ENCODE measurements at places on chromosomes 2 and 18.

DNA sequence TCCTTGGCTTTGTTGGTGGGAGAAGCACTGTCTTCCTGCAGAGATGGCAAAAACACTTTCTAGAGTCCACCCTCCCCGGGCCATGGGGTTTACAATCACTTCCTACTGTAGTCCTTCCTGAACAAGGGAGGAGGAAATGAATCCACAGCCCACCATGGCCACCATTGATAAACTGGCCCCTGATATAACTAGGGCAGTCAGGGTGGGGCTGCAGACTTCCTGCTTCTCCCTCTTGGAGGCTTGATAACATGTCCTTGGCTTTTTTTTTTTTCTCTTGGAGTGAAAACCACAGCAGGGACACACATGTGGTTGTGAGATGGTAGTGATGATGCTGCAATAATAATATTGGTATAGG lies 437.8 kb downstream of the ZNF521 start:
- no peak for DNase-seq

DNA sequence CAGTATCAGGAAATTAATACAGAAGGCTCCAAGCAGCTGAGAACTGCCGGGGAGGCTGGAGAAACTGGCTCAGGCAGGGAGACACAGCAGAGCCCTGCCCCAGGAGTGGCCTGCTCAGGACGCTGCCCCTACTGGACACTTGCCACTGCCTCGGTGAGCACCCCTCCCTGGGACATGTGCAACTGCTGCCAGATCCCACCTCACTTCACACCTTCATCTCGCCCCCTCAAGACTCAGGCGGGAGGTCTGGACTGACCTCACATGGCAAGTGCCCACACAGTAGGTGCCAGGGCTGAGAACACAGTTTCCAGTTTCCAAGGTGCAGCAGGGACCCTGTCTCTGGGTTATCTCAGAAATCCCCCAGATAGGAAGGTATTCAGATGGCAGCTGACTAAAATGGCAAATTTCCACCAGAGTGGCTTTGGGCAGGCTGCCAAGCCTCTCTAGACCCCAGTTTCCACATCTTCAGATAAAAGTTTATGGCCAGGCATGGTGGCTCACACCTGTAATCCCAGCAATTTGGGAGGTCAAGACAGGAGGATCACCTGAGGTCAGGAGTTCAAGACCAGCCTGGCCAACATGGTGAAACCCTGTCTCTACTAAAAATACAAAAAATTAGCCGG lies 33.7 kb upstream of the LBH start:
- DNase-seq, result no peak

- DNase-seq, result no peak
Measured at GRCh38 chr2:230956827-230957755, 32.0 kb upstream of the GPR55 start.

GRCh38 chr18:12422936-12423335 lies 15.2 kb downstream of the PRELID3A start:
- DNase-seq, result no peak

- no peak for DNase-seq
Measured at GRCh38 chr2:161905389-161906046, 168.5 kb downstream of the DPP4 start.

- DNase-seq, result no peak
Measured at GRCh38 chr2:218694405-218695145, 16.1 kb upstream of the TTLL4 start.

GRCh38 chr2:38057651-38058410 lies 18.1 kb downstream of the CYP1B1 start:
- no peak for DNase-seq

GRCh38 chr2:10215393-10215935 lies 87.2 kb upstream of the HPCAL1 start:
- no peak for DNase-seq

DNA sequence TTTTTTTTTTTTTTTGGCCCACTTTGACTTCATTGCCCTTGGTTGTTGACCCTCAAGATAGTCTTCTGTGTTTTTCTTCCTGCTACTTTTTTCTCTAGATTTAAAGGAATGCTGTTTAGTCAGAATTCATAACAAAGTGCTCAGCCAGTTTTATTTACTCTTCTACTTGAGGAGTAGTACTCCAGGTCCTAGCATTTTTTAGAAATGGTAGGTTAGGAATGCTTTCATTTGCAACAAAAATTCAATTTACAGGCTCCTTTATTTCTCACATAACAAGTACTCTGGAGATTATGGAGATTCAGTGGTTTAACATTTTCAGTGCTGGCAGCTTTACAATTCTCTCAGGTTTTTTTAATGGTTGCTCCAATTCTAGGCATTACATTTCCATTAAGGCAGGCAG lies 58.2 kb downstream of the KIAA1328 start:
- DNase-seq, result no peak

- no peak for DNase-seq
Measured at GRCh38 chr18:53567929-53568574, 656.4 kb downstream of the MBD2 start.

DNA sequence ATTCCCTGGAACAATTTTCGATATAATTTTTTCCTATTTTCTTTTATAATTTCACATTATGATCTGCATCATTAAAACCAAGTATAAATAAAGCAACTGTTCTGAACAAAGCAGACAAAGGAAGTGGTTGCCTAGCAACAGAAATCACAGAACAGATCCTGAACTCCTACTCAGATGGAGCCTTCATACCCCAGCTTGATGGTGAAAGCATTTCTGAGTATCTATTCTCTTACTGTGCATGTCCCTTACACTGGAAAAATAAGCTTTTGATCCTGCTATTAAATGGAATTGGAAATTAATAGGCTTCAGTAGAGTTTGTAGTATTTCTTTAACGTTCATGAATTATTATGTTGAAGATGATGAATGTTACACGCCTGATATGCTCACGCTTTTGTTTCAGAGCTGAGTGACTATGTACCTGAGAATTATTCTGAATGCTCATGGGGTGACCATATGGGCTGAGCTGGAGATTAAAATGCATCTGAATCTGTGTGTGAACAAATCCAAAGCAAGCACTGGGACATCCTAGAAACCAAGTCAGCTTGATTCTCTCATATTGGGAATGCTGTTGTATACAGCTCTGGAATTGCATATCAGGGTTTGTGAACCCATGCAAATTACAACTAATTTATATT lies 254.0 kb downstream of the KCNJ3 start:
- no peak for DNase-seq

- no peak for DNase-seq
Measured at GRCh38 chr2:207929923-207930322, 95.4 kb downstream of the PLEKHM3 start.
